ENCODE measurements at places on chromosomes 7 and 10.

DNA sequence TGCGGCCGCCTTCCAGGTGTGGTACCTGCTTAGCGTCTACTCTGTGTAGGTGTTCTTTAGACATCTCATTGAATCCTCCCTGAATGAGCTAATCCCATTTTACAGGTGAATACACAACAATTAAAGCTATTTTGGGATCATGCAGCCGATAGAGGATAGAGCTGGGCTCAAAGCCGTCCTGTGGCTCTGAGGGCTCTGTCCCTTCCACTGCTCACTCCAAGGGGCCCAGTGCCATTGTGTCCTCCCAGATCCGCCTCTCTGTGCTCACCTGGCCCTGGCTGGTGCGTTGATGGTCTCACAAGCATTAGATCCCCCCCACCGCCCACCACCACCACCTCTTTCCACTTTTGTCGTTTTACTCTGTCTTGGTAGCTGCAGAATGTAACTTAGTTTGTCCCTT, 13.1 kb downstream of the NPTX2 start:
- DNase-seq, result no peak

- DNase-seq, result peak; percentile 13
Observed at GRCh38 chr10:80945264-80945880, 407.7 kb downstream of the SH2D4B start.

DNA sequence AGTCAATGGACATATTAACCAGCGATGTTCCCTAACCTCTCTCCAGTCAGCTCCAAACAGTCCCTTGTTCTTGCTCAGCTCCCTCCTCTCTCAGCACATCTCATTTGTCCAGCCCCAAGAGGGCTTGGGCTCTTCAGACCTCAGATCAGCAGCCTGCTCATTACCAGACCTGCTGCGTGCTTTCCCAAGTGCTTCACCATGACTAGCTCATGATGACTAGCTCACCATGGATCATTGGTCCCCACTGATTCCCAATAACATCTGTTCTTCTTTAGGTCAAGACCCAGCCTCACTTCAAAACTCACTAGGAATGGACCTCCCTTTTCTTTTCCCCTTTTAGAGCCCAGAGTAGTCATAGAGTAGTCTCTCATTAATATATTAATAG, 121.9 kb downstream of the SLC16A9 start:
- no peak for DNase-seq

GRCh38 chr10:71735709-71736569, 16.4 kb upstream of the C10orf105 start:
- no peak for DNase-seq

- no peak for DNase-seq
Observed at GRCh38 chr10:124342136-124342820, 76.4 kb downstream of the OAT start.

GRCh38 chr7:42315631-42316030, 78.6 kb upstream of the GLI3 start:
- no peak for DNase-seq

GRCh38 chr7:129169171-129169671, 19.2 kb upstream of the SMO start:
- DNase-seq, result no peak

DNA sequence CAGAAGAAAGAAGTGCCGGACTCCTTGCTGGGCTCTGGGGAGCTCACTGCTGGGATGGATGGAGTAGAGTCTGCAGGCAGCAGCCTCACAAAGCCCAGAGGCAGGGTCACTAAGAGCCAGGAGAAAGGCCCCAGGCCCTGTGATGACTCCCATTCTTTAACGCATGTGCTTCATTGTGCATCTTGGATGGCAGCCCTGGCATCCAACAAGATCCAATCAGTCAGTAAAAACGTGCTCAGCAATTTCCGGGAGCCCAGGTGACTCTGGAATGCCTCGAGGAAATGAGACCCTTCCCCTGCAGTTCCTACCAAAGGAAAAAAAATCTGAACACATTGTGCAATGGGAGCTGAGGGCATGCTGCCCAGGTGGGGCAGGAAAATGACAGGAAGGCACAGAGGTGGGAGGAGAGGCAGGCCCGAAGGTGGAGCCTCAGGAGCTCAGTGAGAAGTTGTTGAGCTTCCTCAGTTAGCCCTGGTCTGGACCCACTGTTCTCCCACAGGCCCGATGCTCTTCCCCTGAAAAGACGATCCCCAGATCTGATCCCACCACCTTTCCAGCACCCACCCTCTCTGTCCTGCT, 60.7 kb upstream of the TMEM72 start:
- DNase-seq, result no peak

DNA sequence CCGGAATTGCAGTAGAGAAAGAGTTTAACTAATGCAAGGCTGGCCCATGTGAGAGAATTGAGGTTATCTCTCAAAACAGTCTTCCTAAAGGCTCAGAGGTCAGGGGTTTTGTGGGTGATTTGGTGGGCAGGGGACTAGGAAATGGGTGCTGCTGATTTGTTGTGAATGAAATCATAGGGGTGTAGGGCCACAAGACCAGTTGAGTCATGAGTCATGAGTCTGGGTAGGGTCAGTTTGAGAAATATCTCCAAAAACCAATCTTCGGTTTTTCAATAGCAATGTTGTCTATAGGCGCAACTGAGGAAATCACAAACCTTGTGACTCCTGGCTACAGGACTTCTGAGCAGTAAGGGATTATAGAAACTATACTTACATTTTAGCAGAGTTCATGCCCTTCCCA, 460.0 kb upstream of the NRP1 start:
- DNase-seq, result no peak

DNA sequence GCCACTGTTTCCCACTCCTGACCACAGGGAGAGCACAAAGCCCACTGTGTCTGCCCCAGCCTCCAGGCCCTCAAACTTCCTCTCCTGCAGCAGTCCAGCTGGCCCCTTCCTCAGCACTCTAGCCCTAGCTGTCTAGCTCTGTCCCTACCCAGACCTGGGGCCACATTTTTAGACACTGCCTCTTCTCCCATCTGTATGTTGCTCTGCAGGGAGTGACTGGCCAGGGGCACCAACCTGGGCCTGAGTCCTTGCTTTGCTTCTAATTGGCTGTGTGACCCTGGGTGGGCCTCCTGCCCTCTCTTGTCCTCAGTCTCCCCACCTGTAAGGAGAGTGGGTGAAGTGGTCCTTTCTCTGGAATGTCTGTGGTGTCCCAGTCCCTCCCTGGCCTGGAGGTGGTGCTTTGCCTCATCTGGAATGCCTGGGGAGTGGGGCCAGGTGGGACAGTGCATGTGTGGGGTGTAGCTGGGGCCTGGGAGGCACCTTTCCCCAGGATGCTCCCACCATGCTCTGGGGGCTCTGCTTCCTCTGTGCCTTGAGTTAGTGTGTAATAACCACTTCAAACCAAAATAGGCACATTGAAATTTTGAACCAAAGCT, 25.1 kb downstream of the AQP1 start:
- DNase-seq, result peak; percentile 3

DNA sequence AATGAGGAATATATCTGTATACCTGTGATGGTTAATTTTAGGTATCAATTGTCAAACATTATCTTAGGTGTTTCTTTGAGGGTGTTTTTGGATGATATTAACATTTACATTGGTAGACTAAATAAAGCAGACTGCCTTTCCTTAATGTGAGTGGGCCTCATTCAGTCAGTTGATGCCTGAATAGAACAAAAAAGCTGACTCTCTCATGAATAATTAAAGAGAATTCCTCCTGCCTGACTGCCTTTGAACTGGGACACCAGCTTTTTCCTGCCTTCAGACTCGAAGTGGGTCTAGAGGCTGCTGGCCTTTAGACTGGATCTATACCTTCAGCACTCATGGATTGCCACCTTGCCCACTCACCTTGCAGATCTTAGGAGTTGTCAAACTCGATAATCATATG, 117.9 kb upstream of the TMEM168 start:
- DNase-seq, result no peak

- no peak for DNase-seq
Observed at GRCh38 chr7:77425101-77426051, 9.2 kb upstream of the GSAP start.

GRCh38 chr7:77910124-77910523, 111.6 kb downstream of the PHTF2 start:
- DNase-seq, result no peak

- DNase-seq, result no peak
Observed at GRCh38 chr10:133133471-133134231, 26.4 kb upstream of the KNDC1 start.

- no peak for DNase-seq
Observed at GRCh38 chr7:119482671-119483070, 790.3 kb upstream of the KCND2 start.

GRCh38 chr10:77989081-77989724, 40.1 kb downstream of the POLR3A start:
- DNase-seq, result no peak

- no peak for DNase-seq
Observed at GRCh38 chr7:137871170-137871915, 24.6 kb upstream of the DGKI start.

DNA sequence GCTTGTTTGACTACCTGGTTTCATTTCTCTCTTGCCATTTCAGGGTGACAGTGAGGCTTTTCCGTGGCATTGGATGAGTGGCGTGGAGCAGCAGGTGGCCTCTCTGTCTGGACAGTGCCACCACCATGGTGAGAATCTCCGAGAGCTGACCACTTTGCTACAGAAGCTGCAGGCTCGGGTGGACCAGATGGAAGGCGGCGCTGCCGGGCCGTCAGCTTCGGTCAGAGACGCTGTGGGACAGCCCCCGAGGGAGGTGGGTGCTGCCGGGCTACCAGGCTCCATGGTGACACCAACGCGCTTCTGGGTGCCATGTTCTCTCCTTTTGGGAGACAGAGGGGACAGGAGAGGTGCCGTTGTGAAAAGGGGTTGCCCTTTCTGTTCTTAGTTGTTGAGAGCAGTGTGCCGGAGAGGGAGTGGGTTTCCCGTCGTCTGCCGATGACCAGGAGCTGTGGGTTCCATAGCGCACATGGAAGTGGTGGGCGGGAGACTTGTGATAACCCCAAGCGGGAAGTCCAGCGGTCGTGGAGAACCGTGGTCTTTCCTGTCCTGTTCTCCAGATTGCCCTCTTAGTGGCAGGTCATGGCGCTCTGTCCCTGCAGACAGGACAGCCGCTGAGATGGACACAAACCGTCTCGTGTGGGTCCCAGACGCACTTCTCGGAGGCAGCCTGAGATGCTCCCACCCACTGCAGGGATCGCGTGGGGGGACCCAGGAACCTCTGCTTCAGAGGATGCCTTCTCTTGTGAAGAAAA, 21.3 kb downstream of the SUN1 start:
- no peak for DNase-seq

DNA sequence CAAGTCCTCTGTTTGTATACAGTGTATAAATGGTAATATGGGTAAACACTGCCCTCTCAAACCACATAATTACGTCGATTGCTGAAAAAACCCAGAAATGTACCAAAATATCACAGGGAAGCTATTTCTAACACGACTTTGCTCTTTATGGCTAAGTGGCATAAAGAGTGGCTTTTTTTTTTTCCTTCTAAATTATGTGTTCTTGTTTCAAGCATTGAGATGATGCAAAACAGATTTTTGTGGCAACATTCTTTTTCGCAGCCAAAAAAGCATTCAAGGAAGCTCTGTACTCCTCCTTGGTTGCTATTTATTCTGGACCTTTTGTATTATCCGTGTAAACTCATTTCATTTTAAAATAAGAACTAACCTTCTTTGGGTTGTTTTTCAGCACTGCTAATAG, 138.9 kb downstream of the VTI1A start:
- no peak for DNase-seq

DNA sequence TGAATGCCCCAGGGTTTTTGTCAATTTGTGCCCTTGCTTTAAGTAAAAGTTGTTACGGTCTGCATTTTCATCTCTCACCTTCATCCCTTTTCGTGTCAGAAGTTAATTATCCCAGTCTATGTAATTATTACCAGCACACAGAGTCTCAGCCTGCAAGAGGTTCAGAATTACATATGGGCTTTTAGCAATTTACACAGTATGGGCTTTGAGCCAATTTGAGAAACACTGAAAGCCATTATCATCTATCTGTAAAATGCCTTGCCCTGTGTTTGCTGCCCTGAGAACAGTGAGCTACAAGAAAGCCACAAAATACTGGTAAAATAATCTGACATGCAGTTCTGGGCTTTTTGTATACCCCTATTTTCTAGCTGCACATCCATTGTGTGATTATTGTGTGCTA, 125.6 kb upstream of the STEAP4 start:
- DNase-seq, result no peak

GRCh38 chr7:149196151-149196704, 882 bp downstream of the ZNF282 start:
- DNase-seq, result peak; percentile 30

GRCh38 chr10:88975377-88975720, 15.2 kb upstream of the FAS start:
- no peak for DNase-seq

GRCh38 chr10:36778651-36779050, 346.7 kb upstream of the ANKRD30A start:
- DNase-seq, result no peak

DNA sequence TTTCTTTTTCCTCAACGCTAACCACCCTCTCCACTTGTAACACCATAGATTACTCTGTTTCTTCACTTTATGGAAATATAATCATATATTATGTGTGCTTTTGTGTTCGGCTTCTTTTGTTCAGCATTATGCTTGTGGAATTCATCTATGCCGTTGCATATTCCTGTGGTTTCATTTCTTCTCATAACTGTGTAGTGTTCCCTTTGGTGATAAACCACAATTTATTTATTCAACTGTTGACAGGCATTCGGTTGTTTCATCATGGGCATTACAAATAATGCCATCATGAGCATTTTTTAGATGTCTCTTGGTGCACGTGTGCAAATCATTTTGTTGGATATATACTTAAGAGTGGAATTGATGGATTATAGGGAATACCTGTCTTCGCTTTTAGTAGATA, 12.1 kb downstream of the AVL9 start:
- no peak for DNase-seq

DNA sequence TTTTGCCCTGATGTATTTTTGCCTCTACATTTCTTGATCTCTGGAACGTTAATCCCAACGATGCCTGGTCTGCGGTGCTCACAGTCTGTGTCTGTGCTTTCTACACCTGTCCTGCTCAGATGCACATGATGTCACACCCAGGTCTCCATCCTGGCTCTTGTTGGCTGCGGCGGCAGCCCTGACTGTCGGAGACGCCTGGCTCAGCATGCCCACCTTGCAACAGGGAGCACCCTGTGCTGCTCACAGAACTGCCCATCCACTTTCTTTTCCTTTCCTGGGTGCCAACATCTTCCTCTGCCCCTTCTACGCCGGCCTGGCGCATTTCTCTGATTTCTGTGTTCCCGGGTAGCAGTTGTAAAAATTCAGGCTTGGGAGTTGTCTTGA, 106.2 kb downstream of the CUX1 start:
- DNase-seq, result no peak

DNA sequence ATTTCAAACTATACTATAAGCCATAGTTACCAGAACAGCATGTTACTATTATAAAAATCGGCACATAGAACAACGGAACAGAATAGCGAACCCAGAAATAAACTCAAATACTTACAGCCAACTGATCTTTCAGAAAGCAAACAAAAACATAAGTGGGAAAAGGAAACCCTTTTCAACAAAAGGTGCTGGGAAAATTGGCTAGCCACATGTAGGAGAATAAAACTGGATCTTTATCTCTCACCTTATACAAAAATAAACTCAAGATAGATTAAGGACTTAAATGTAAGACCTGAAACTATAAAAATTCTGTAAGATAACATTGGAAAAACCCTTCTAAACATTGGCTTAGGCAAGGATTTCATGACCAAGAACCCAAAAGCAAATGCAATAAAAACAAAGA, 29.1 kb downstream of the ZNF680 start:
- DNase-seq, result no peak

All from HuH-7 (cell line).